ENCODE measurements at places on chromosomes 16 and 17. TPM values are rescaled to one million over a fixed set of nuclear protein-coding genes. Genes with fewer than 3 reads are reported as not detected.

Gene ARHGAP44
- not detected for total RNA-seq

Gene KRTAP4-1
- total RNA-seq: not detected

Gene SLX4
- total RNA-seq: 13.4 TPM

Gene SLC47A1
- 1.3 TPM for total RNA-seq

Gene CES5A
- total RNA-seq: not detected

Gene ITGB3
- total RNA-seq: not detected

Gene PDE6G
- total RNA-seq: 1.5 TPM

Gene KRT40
- not detected for total RNA-seq

Gene KRTAP17-1
- not detected for total RNA-seq

Gene ALDH3A1
- 0.14 TPM for total RNA-seq

Gene MYH3
- 1.6 TPM for total RNA-seq

Gene CACNG3
- total RNA-seq: not detected

Gene KRT28
- total RNA-seq: not detected

Gene CACNG1
- total RNA-seq: not detected

Gene CDH8
- not detected for total RNA-seq

Gene KRT24
- not detected for total RNA-seq

Gene MFSD6L
- not detected for total RNA-seq

Gene KRT32
- not detected for total RNA-seq

Gene ARHGDIG
- total RNA-seq: not detected

Gene OR1F1
- total RNA-seq: not detected

Gene KCNJ12
- total RNA-seq: not detected

Gene CYLD
- total RNA-seq: 133 TPM

Gene GDPD1
- total RNA-seq: 3.5 TPM

Gene TAF15
- total RNA-seq: 271 TPM

Gene CD68
- 31.5 TPM for total RNA-seq

Gene AIPL1
- not detected for total RNA-seq

Gene SMTNL2
- not detected for total RNA-seq

Gene PRSS53
- total RNA-seq: 3.4 TPM

Gene TSNAXIP1
- 0.81 TPM for total RNA-seq

Gene RNF112
- 0.86 TPM for total RNA-seq

Gene OSGIN1
- 0.34 TPM for total RNA-seq

Gene ZNF385C
- not detected for total RNA-seq

Gene CD300LB
- total RNA-seq: not detected

Gene SPNS3
- total RNA-seq: 6.6 TPM

Gene MYO15B
- 16.8 TPM for total RNA-seq

Gene YBX2
- total RNA-seq: 0.83 TPM

Gene EVI2A
- total RNA-seq: 24.5 TPM

Gene OGFOD1
- 66.4 TPM for total RNA-seq

Gene CD300LF
- total RNA-seq: not detected

Gene GJC1
- 1.9 TPM for total RNA-seq

Gene LGALS9
- total RNA-seq: 45.4 TPM

Gene HS3ST6
- not detected for total RNA-seq

Gene NKD1
- 0.67 TPM for total RNA-seq

All from activated CD4-positive, alpha-beta memory T cell treated with anti-CD3 and anti-CD28 coated beads for 36 hours (primary cell).